ENCODE measurements at places on chromosomes 4 and X.

GRCh38 chrX:41689711-41690110 is 938 bp downstream of the GPR34 start:
- no peak for DNase-seq

DNA sequence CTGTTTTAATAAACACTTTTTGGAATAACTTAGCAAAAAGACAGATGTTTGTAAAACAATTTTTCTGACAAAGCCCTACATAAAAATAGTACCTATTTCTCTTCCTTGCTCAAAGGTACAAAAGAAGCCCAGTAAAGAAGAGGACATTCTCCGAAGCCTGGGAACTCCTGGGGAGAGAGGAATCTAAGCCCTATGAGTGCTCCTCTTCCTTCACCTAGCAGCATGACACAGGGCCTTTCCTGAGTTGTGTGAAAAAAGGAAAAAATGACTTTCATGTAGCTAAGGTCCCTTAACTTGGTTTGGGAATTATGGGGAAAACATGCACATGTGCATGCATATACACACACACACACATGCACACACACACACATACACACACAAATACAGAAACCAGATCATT is 586.9 kb downstream of the TMA16 start:
- DNase-seq = no peak

GRCh38 chrX:124257924-124258702 is 74.3 kb upstream of the TEX13D start:
- DNase-seq = no peak

DNA sequence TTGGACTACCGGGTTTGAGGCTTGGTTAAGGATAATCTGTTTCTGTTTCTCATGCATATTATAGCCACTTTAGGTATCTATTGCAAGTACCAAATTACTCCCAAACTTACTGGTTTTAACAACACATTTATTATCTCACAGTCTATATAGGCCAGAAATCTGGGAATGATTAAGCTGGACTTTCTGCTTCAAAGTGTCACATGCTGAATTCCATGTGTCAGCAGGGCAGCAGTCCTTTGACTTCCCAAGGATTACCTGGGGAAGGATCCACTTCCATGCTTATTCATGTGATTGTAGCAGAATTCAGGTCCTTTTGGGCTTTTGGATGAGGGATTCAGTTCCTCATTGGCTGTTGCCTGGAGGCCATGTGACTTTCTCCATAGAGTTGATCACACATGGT is 349.0 kb upstream of the TRAM1L1 start:
- DNase-seq = no peak

GRCh38 chr4:182855312-182855711 is 61.9 kb downstream of the DCTD start:
- no peak for DNase-seq

GRCh38 chrX:152844256-152844655 is 13.4 kb downstream of the NSDHL start:
- no peak for DNase-seq

GRCh38 chr4:107823870-107824349 is 822 bp upstream of the SGMS2 start:
- no peak for DNase-seq

DNA sequence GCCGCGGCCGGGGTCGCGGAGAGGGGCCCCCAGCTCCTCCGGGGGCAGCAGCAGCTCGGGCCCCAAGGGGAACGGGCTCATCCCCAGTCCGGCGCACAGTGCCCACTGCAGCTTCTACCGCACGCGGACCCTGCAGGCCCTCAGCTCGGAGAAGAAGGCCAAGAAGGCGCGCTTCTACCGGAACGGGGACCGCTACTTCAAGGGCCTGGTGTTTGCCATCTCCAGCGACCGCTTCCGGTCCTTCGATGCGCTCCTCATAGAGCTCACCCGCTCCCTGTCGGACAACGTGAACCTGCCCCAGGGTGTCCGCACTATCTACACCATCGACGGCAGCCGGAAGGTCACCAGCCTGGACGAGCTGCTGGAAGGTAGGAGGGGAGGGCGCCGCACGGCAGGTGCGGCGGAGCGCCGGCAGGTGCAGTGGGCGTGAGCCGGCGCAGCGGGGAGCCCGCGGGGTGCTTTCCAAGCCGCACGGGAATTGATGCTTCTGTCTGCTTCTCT is 886 bp downstream of the DCLK2 start:
- peak; percentile 20 for DNase-seq

GRCh38 chr4:181193131-181193930 is 1049.9 kb upstream of the TENM3 start:
- no peak for DNase-seq

- no peak for DNase-seq
Measured at GRCh38 chr4:25743971-25744370, 88.3 kb downstream of the SLC34A2 start.

GRCh38 chr4:159856451-159856850 is 753.6 kb downstream of the RAPGEF2 start:
- no peak for DNase-seq

- no peak for DNase-seq
Measured at GRCh38 chrX:70049406-70049805, 332 bp downstream of the AWAT2 start.

DNA sequence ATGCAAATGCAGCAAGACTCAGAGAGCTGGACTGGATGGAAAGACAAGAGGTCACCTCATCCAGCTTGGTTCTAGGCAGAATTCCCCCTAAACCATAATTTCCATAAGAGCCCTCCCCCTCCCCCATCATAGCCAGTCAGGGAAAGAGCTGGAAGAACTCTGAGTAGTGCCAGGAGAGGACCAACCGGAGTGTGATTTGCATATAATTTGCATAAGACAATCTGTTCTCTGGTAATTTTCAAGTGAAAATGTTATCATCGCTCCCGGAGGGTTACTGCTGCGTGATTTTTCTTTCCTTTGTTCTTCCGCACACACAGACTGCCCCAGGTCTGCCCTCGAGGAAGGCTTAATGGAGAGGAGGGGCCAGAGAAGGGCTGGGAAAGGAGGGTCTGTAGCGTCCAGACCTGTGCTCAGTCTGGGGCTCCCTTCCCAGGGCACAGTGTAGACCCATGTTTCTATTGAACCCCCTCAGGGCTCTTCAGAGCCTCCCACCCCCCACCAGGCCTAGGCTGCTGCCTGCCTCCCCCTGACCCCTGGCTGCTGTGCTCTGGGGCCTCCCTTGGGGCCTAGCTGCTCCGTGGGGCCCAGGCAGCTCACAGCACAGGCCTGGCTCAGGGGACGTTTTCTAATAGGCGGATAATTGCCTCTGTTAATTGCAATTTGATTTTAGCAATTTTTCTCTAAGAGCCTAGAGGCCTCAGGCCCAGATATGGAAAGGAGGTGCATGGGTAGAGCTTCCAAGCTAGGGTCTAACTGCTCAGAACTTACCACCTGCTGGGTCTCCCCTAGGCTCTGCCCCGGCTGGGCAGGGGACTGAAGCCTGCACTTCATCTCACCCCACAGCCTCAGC is 90.4 kb upstream of the PJA1 start:
- no peak for DNase-seq

GRCh38 chrX:35166023-35166422 is 223.4 kb downstream of the FAM47B start:
- DNase-seq = no peak

- no peak for DNase-seq
Measured at GRCh38 chr4:157776930-157777528, 395.8 kb downstream of the GASK1B start.

DNA sequence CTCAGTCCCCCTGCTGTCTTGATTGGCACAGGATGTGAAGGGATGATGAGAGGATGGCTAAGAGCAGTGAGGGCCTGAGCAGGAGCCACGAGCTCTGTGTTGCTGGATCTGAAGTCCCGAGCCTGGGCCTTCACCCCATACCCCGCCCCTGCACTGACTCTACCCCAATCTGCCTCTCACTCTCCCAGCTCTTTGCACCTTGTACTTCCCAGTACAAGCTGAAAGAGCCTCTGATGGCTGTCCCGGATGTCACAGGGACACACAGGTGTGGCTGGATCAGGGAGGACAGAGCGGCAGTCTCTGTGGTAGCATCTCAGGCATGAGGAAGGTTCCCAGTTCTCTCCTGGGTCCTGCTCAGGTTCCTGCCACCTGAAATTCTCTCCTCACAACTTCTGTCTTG is 103.6 kb downstream of the CHIC2 start:
- no peak for DNase-seq

DNA sequence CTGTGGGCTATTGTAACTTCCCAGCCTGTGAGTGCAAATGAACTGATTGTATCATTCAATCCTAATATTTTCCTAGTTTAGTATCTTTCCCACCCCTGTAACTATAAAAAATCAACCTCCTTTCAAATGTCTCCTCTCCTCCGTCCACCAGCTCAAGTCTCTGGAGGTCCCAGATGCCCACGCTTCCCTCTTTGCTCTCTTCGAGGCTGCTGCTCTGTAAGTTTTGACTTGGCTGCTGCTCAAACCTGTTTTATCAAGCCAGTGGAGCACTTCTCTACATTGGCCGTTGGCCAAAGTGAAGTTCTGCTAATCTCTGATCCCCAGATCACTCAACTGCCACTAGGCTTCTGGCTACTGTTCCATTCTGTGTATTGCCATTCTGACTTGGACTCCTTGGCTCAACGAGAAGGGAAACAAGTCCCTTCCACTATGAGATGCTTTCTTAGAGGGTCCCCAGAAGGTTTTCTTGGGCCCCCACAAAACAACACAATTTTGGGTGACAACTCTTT is 60.7 kb upstream of the RAPGEF2 start:
- DNase-seq = no peak

DNA sequence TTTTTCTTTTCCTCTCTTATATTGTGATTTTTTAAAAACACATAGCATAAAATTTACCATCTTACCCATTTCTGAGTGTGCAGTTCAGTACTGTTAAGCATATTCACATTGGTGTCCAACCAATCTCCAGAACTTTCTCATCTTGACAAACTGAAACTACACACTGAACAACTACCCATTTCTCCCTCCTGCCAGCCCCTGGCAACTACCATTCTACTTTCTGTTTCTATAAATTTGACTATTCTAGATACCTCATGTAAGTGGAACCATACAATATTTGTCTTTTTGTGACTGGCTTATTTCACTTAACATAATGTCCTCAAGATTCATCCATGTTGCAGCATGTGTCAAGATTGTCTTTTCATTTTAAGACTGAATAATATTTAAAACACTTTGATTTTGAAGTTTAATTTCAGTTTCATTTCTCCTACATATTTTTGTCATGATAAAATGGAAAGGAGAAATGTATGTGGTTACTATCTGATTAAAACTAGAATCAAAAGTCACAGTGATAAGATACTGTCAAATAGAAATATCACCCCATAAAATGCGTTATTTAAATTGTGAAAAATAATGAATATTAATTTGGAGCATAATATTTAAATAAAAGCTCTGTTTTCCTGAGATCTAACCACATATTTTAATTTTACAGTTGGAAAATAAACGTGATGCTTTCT is 122.8 kb downstream of the DIPK2B start:
- no peak for DNase-seq
